ENCODE measurements at places on chromosomes 4 and X.

DNA sequence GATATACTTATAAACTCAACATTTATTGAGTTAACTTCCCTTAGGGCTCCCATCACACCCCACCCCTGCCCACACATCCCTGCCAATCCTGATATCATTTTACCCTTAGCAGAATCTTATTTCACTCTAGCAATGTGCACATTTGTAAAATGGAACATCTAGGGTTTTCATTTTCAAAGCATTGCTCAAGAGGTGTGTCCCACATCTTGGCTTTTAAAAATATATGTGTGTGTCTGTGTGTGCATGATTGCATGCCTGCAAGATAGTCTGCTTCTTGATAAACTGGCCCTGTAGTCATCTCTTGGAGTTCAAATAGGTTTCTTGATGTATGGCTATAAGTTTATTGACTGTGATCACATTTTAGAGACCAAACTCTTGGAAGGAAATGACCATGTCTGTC, 26.4 kb upstream of the EGF start:
- DNase-seq, result no peak

DNA sequence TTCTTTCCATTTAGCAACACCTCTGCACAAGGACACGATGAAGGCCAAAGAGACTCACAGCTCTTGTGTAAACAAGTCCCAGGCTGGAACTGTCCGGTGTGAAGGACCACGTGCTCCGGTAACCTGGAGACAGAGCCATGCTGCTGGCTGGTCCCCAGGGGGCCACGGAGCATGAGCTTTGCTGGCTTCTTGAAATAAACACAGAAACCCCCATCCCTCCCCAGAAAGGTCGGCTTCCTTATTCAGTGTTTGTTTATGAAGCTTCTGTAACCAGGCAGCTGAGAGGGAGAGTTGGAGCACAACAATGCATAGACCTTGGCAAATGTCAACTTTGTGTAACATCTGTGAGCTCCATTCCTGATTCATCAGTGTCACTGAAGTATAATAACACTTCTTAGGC, 109.4 kb downstream of the GPR143 start:
- DNase-seq, result no peak

DNA sequence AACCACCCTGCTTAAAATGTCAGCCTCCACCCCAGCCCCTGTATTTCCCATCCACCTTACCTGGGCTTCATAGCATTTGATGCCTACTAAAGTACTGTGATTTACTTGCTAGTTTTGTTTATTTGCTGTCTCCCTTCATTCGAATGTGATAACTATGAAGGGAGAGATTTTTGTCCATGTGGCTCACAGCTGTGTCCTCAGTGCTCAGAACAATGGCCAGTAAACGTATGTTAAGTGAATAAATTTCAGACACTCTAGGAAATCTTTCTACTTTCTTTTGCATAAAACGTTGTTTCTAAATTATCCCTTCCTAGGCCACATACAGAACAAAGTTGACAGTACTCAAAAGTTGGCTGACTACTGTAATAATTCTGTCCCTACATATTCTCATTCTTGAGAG, 114.7 kb upstream of the OTUD4 start:
- DNase-seq, result no peak

DNA sequence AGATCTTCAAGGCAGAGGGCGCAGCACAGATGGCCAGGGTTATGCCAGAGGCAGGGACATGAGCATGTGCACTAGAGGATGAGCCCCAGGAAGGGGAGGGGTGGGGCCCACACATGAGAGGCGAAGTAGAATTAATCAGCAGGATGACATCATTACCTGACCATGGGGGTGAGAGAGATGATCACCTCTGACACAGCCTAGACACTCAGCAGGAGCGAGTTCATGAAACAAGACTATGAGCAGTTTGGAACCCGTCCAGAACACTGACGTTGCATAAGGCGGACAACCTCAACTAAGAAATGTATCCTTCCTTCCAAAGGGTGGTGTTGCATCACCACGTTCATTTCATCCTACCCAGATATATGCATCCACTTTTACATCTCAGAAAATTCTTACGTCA, 446.7 kb upstream of the TENM3 start:
- DNase-seq, result no peak

DNA sequence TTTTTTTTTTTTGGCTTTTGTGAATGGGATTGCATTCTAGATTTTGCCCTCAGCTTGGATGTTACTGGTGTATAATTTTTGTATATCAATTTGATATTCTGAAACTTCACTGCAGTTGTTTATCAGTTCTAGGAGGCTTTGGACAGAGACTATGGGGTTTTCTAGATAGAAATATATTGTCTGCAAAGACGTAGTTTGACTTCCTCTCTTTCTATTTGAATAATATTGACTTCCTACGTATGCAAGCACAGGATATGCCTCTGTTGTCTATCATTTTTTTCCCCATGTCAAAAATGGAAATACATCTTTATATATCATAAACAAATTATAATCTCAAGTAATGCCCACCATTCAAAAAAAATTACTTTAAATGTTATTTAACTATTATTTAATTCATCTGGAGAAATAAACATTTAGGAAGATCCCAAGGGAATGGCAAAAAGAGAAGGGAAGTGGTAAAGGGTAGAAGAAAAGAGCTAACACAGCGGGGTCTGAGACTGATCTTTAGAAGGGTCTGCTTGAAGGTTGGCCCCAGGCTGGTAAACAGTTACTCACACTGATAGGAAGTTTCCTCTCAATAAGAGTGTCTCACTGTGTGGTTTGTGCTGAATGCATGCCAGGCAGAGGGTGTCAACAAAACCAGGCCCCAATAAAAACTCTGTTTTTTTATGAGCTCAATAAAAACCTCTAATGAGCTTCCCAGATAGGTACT, 35.7 kb downstream of the ZNF518B start:
- DNase-seq, result no peak

GRCh38 chrX:53234484-53234883, 9.5 kb upstream of the KDM5C start:
- no peak for DNase-seq

DNA sequence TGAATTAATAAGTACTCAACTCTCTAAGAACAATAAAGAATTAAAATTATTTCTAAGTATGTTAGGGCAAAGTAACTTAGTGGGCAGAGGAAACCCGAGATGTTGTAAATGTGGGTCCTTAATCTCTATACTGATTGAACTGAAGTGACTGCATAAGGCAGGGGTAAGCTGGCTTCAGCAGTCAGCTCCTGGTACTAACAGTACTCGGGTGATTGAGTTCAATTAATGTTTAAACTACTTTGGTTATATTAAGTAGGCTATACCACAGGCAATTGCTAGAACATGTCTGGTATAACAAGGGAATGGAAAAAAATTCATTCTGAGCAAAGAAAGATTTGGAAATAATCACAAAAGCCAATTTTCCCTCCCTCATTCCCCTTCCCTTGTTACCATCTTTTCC, 90.7 kb downstream of the LNX1 start:
- no peak for DNase-seq

DNA sequence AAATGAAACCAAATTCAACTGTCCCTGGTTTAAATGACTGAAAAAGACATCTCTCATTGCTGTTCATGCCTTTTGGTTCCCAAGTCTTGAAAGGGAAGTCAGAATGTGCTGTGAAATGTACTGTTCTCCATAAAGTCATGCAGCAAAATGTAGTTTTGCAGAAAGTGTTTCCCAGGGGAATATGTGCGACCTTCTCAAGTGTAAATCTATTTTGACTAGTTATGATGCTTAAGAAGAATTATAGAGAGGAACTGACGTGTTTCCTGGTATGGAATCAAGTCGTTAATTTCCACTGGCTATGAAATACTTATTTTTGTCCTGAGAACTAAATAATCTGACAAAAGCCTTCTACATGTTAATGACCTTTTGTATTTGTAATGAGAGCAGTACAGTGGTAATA, 223.1 kb downstream of the CLCN4 start:
- no peak for DNase-seq

DNA sequence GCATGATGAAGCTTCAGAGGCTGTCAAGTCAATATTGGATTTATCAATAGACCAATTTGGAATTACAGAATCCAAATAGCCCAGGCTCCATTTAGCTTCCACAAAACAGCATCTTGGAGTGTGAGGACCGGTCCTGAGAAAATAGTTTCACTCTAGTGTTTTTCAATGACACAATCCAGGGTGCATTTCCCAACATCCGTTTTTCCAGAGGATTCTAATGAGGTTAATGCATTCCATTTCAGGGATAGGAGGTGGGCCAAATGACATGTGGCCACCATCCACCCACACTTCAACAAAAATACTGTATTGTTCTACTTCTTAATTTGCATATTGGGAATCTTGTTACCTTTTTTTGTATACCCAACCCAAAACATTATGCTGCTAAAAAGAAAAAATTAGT, 229.8 kb upstream of the LDB2 start:
- DNase-seq, result no peak

DNA sequence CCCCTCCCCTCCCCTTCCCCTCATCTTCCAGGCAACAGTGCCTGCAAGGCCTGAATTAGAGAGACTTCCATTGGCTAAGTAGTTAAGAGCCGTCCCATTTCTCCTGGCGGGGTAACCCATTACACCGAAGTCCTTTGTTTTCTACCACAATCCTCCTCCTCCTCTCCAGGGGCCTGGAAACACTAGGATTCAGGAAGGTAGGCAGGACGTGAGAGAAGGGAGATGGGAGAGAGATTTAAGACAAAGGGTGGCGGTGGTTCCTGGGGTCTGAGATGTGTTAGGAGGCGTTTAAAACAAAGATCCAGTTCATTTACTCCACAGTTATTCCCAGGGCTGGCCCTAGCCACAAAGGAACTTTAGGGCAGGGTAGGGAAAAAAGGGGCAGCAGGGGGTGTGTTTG, 28.0 kb downstream of the NYX start:
- no peak for DNase-seq

- no peak for DNase-seq
Measured at GRCh38 chr4:102318105-102318504, 27.2 kb downstream of the SLC39A8 start.
